ENCODE measurements at places on chromosomes 1 and 21.

DNA sequence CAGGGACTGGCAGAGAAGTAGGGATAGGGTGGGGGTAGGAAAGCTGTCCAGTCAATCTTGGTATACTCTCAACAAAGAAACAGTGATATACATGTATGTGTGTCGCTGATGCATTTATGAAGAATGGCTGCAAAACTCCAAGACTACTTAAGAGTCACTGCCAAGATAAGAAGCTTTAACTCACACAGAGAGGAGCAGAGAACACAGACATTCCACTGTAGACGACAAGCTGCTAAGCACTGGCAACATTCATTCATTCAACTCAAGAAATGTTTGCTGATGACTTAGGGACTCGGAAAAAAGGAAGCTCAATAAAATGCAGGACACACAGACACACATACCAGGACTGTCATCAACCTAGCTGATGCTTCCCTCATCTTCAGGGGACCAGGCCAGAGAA, 5.5 kb downstream of the CTNNBIP1 start:
- DNase-seq = no peak

DNA sequence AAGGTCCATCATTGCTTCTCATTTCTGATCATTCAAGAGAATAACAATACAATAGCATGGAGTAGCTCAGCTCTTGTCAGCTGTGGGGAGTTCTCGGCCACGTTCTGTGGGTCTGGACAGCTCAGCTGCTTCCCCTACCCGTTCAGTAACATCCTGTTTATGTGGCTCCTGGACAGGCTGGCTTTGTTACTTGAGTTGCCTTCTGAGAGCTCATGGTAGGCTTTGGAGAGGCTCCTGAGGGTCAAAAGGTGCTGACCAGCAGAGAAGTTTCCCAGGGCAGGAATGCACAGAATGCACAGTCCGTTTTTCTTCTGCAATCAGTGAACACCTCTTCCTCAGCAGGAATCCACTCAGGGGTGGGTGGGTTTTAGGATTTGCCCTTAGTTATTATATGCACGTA, 36.0 kb downstream of the KAZN start:
- DNase-seq = no peak

GRCh38 chr1:37482004-37482785, 7.8 kb downstream of the ZC3H12A start:
- no peak for DNase-seq

GRCh38 chr1:157878059-157878458, 36.5 kb upstream of the CD5L start:
- DNase-seq = no peak

DNA sequence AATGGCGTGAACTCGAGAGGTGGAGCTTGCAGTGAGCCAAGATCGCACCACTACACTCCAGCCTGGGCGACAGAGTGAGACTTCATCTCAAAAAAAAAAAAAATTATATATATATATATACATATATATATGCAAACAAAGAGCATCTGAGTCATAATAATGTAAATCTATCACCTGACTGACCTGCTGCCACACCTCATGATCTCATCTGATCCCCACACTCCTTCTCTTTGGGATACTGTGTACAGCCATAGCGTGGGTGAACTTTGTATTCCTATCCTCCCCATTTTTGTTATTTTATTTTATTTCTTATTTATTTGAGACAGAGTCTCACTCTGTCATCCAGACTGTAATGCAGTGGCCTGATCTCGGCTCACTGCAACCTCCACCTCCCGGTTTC, 2.6 kb upstream of the HDAC1 start:
- no peak for DNase-seq
